Effector memory CD4-positive, alpha-beta T cell (primary cell): ENCODE measurements at places on chromosomes 4 and X.

DNA sequence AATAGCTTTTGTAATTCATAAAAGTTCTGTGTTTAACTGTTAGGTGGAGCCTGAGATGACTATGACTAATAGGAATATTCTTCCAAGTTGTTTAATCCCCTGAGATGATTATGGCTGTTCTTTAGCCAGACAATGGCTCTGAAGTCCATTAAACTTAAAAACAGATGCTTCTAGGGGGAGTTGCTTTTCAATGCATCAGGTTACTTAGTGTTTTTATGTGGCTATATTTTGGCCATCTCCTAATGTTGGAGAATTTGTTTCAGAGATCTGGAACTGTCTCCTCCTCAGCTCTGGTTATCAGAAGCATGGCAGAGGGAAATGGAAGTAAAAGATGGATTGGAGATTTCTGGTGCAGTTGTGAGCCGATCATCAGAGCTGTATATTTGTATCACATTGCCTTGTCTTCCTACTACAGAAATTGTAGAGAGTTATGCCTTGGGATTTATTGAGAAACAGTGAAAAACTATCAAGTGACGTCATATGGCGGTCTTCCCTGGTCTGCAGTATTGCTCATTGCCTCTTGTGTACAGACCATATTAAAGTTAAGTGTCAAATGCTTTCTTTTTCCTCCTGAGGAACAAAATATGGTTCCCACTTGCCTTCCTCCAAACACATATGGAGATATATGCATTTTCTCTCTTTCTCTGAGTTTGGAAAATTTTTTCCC lies 29.8 kb downstream of the SGMS2 start:
- DNase-seq = no peak

DNA sequence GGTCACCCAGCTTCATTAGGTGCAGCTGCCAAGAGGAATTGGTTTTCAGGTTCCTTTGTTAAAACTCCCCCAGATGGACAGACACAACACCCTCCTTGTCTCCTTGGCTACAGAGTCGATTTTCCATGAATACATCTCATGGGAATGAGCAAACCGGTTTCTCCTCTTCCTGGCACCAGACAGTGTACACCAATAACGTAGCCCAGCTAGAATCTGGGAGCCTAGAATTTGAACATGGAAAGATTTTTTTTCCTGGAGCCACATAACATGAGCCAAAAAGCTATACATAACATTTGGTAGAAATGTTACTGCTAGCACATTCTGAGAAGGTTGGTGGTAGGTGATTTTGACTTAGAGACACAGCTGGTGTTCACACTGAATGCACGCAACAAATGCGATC lies 62.9 kb upstream of the SLC34A2 start:
- no peak for DNase-seq

GRCh38 chr4:178966644-178967043 lies 1524.4 kb upstream of the AGA start:
- DNase-seq = no peak

DNA sequence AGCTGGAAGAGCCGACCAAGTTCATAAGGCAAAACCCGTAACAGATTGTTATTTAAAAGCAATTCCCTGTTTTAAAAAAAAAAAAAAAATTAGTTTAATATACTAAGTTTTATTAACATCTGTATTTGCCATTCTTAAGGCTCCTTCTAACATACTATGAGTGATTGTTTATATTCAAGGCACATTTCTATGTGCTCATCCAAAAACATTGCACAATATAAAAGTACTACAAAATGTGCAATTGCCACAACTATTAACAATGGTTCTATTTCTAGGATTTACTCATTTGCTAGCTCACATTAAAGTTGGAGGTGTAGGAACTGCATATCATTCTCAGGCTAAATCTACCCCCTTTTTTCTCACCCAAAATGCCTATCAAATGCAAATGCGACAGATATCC lies 46.1 kb downstream of the CNOT6L start:
- DNase-seq = no peak

- no peak for DNase-seq
Observed at GRCh38 chrX:122583551-122583950, 600.5 kb upstream of the GRIA3 start.

GRCh38 chrX:111349934-111350333 lies 62.1 kb downstream of the DCX start:
- DNase-seq = no peak

- DNase-seq = no peak
Observed at GRCh38 chr4:123869286-123870215, 473.0 kb downstream of the SPRY1 start.

DNA sequence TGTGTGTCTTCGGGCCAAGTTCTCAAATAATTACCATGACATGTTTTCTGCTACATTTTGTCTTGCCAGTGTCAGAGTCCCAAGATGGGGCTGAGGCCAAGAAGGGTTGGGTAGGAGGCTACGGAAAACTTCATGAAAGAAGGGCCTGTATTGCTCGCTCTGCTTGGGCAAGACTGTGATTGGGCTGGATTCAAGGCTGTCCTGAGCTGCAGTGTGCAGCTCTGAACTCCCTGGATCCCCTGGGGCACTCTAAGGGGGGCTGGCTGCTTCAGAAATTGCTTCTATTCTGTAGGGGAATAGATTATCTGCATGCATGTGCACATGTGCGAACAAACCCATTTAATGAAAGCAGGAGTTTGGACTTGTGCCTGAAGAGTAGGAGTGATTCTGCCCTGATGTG lies 13.6 kb downstream of the TSPAN6 start:
- DNase-seq = no peak

- DNase-seq = peak; percentile 28
Observed at GRCh38 chr4:4574792-4575191, 32.9 kb upstream of the STX18 start.

- DNase-seq = no peak
Observed at GRCh38 chrX:19514791-19515614, at the start of gene MAP3K15. Gene MAP3K15, minus strand, starts transcription at chrX:19515508. Its CDS starts 247 bp downstream, at chrX:19515261.

DNA sequence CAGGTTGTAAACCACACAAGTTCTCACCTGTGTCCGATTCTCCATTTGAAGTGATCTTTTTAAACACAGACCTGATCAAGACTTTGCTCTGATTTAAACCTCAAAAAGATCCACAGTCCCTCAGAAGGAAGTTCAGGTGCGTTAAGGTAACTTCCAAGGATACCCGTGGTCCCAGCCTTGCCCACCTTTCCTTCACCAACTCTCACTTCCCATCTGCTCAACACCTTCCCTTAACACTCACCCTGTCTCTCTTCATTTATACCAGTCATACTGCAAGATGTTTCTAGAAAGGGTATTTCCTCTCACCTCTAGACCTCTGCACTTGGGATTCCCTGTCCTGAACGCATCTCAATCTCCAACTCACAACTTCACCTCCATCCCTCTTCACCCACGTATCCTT lies 49.9 kb downstream of the ADGRA3 start:
- DNase-seq = no peak

- DNase-seq = no peak
Observed at GRCh38 chr4:52874948-52875347, 12.8 kb downstream of the RASL11B start.

GRCh38 chr4:67926485-67926884 lies 36.8 kb downstream of the TMPRSS11A start:
- no peak for DNase-seq

DNA sequence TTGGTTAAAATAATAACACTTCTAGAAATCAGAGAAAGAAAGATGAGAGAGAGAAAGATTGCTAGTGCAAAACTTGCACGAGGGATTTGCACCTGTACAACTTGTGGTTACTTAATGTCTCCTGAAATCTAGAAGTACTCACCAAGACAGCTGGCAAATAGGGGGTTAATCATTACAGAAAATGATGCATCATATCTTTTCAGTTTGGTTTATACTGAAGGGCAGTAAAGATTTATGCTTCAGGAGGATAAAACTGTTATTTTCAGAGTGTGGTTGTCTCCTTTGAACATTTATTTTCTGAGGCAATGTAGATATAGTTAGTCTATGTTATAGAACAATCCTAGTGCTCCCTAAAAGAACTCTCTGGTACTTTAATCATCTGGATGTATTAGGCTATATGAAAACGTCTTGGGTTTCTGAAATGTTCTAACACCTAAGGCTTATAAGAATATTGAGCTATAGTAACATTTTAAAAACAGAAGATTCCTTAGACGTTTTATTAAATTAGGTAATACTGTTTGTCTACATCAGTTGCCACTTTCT lies 13.3 kb downstream of the ATOH1 start:
- no peak for DNase-seq

DNA sequence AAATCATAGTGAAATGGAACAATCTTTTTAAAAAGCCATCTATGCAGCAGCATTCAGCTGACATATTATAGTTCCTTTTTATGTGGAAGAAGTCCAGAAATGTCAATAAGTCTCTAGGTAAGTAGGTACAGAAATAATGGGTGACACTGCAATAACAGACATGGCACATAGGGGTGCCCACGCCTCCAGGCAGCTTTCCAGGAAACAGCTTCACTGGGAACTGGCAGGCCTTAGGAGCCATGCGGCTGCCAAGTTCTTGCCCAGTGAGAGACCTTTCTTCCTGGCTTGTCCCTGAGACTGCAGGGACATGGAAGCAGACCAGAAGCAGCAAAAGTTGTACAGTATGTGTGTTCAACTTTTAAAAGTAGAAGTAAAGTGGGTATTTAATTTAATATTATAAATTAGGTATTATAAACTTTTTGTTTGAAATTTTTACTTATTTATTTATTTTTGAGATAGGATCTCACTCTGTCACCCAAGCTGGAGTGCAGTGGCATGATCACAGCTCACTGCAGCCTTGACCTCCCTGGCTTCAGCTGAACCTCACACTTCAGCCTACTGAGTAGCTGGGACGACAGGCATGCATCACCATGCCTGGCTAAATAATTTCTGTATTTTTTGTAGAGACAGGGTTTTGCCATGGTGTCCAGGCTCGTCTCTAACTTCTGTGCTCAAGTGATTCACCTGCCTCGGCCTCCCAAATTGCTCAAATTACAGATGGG lies 12.1 kb upstream of the ETNPPL start:
- DNase-seq = no peak

DNA sequence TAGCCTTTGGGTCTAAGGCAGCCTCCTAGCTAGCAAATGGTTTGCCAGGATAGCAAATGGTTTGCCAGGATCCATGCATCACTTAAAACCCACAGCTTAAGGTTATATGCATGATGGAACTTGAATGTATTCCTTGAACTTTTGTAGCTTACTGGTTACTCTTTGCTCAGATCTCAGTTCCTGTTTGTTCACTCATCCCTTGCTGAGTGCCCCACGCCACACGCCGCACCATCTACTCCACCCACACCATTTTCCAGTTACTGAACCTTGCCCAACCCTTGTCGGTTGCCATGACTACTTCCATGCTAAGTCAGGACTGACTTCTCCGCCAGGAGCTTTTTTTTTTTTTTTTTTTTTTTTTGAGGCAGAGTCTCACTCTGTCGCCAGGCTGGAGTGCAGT lies 29.5 kb upstream of the XIAP start:
- DNase-seq = no peak

DNA sequence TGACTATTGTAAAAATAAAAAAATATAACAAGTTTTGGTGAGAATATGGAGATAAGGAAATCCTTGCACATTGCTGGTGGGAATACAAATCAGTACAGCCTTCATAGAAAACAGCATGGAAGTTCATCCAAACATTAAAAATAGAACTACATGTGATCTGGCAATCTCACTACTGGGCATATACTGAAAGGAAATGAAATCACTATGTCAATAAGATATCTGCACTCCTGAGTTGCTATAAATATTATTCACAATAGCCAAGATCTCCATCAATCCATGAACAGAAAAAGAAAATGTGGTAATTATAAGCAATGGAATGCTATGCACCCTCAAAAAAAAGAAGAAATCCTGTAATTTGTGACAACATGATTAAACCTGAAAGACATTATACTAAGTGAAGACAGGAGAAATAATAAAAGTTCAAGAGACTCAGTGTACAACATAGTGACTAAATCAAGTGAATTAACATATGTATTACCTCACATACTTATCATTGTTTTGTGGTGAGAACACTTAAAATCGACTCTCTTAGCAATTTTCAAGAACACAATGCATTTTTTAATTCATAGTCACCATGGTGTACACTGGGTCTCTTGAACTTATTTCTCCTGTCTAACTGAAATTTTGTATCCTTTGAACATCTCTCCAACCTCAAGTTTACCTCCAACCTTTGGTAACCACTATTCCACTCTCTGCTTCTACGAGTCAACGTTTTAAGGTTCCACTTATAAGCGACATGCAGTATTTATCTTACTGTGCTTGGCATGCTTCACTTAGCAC lies 1703.7 kb upstream of the AGA start:
- no peak for DNase-seq

GRCh38 chr4:88583631-88584470 lies 8.4 kb upstream of the HERC3 start:
- no peak for DNase-seq
